Neural crest cell (in vitro differentiated cells): ENCODE measurements at places on chromosomes 16 and 17.

DNA sequence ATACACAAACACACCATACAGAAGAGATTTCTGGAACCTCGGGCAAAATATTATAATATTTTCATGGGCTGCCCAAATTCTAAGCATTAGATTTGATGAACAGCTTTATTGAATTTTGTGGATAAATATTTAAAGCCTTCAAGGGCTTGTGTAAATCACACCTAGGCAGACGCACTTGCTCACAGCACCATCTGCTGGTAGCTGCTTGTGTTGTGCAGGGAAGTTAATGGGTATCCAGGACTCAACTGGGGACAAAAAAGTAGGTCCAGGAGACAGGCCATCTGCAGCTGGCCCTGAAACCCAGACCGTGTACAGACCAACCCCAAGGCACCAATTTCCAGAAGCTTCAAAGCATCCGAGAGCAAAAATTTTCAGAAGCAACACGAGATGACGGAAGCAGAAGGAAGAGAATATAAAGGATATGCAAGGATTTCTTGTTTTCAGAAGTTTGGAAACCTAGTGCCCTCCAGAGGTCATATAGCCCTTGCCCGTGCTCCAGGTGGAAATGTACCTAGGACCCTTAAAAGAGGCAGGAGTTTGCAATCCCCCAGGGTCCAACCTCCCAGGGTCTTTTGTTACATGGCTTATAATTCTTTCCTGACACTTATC lies 140.0 kb downstream of the CHD9NB start:
- DNase-seq: peak; percentile 70

DNA sequence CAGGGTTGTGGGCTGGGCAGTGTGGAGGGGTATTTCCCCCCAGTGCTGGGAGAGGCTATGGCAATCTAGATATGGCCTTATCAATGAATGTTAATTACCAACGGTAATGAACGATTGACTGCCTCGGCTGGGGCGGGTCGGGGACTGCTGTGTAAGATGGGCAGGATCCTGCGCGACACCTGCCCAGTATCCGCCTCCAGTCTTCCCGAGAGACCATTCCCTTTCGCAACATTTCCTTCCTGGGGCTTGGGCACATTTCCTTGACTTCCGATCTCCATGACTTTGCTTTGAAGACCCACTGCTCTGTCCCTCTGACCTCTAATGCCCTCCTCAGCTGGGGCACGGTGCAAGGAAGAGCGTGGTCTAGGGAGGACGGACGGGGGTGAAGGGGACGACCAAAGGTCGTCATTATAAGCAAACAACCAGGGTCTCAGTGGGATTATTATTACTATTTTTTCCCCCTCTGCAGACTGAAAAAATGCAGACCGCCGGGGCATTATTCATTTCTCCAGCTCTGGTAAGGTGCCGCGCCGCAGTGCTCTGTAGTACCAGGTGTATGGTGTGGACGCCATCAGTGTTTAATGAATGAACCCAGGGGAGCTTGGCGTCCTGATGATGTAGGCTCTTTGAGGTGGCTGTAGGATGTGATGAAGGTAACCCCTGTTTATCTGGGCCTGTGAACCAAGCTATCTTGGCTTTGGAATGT lies 506 bp downstream of the ATP5MC1 start:
- no peak for DNase-seq

DNA sequence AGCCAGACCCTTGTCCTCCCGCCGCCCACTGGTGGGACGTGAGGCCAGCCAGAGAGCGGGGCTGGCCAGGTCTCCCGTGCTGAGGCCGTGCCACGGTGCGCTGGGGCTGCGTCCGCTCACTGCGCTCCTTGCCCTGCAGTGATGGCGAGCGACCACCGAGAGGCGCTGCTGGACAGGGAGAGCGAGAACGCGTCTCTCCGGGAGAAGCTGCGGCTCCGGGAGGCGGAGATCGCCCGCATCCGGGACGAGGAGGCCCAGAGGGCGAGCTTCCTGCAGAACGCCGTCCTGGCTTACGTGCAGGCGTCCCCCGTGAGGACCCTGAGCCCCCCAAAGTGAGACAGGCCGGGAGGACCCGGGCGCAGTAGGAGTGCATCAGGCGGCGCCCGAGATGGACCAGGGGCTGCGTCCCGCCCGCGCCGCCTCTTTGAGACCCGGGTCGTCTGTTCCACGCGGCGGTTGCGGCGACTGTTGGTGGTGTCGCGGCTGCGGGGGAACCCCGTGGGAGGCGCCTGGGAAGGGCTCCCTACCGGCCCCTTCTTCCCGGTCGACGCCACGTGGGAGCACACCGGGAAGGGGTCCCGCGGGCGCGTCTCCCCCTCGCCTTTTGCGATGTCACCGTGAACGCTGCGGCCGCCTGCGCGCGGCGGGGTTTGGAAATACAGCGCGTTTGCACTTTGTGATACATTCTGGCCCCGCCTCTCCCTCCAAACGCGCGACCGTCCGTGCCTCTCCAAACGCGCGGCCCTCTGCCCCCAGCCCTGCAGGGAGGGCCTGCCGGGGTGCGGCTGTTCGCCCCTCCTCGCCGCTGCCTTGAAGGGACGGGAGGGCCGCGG lies 792 bp upstream of the RAC3 start:
- DNase-seq: peak; percentile 90

DNA sequence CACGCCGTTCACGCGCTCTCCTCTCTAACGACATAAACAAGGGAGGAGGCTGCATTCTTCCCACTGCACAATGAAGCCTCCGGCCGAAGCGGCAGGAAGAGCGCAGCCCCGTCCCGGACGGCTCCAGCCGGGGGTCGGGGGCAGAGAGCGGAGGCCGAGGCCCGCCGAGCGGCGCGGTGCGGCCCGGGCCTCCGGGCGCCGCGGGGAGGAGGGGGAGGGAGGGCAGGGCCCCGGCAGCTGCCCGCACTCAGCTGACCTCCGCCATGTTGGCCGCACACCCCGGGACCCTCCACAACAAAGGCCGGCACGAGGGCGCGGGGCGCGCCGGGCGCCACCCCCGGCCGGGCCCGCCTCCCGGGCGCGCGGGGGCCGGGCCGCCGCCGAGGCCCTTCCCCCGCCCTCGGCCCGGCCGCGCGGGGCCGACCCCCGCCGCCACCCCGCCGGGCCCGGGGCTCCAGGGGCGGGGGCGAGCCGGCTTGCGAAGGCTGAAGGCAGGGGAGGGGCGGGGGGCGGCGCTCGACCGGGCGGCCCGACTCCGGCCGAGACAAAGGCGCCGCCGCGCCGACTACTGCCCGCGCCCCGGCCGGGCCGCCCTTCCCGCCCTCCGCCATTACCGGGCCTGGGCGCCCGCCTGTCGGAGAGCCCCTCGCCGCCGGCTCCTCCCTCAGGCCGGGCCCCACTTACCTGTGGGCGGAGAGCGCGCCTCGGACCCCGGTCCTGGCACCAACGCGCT lies 527 bp downstream of the SIAH1 start:
- DNase-seq: peak; percentile 50

- no peak for DNase-seq
Observed at GRCh38 chr16:81928271-81928918, 82.9 kb downstream of the SDR42E1 start.

- no peak for DNase-seq
Observed at GRCh38 chr16:79049040-79049439, 551.5 kb downstream of the MAF start.

DNA sequence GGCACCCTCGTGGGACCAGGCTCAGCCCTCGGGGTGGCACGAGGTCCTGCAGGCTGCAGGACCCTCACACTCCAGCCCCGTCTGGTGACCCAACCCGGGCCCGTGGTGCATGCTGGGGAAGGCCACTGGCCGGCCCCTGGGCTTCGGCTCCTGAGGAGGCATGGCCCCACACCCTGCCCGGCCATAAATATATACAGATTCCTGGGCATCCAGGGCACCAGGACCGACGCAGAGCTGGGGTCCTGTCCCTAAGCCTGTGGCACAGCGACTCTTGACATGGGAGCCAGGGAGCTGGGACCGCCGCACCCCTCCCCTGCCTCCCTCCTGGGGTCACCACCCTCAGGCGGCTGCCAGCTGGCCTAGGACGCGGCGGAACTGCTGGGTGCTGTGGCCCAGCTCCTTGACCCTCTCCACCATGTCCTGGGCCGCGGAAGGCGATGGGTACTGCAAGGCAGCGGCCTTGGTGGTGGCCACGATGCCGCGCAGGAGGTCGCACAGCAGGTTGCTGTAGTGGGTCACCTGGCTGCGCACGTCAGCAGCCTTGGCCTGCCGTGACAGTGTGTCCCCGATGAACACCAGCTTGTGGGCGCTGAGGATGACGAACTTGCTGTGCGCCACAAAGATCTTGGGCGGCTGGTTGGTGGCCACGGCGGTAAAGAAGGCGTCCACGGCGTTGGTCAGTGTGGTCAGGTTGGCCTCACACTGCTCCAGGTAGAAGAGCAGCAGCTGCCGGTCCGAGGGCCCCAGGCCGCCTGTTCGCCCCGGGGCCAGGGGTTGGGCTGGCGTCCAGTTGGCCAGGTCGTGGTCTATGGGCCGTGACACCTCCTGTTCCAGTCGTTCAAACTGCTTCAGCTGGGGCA lies 10.6 kb downstream of the CTRB1 start:
- no peak for DNase-seq

DNA sequence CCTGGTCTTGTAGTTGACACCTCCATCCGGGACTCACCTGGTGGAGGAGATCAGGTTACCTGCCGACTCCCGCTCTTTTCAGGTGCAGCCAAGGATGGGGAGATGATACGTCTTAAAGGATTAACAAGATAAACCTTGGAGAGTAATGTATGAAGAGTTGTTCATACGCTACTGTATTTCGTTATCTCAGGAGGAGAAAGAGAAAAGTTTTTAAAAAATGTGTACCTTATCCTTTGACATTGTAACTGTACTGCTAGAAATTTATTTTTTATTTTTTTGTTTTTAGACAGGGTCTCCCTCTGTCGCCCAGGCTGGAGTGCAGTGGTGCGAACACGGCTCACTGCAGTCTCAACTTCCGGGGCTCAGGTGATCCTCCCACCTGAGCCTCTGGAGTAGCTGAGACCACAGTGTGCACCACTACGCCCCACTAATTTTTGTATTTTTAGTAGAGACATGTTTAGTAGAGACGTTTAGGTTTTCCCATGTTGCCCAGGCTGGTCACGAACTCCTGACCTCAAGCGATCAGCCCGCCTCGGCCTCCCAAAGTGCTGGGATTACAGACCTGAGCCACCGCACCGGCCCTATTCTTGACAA lies 764 bp upstream of the SMURF2 start:
- no peak for DNase-seq

DNA sequence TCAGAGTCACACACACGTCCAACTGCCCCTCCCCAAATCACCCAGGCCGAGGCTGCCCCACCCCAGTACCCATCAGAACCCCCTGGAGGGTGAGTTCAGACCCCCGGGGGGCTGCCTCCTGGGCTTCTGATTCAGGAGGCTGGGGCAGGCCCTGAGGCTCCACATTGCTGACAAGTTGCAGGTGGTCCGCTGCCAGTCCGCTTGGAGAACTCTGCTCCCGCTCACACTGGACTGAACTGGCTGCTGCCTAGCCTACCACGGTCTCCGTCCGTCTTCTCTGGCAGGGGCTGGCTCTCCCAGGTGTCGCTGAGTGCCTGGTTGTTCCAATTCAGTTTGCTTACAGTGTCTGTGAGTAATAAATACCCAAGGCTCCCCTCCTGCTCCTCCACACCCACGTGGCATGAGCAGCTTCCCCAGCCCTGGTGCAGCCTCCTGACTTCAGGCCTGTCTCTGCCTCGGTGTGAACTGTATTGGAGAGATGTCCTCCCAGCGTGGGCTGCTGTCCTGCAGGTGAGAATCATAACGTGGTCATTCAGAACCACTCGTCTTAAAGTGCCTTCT lies 163.4 kb downstream of the LAT start:
- DNase-seq: no peak

DNA sequence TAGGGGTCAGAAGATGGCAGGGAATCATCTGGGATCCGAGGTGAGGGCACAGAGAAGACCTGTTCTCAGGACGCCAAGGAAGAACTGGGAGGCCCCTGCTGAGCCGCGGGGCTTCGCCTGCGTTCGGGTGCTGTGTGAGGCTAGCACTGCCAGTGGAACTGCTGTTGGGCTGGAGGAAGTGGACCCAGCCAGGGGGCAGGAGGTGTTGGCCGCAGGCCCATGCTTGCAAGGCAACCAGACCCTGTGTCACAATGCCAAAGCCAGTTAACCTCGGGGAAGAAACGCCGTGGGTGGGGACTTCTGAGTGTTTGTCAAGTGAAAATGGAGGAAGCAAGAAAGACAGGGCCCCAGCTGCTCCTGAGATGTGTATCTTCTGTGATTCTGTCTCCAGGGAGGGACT lies 185.5 kb downstream of the LGALS9B start:
- DNase-seq: no peak

DNA sequence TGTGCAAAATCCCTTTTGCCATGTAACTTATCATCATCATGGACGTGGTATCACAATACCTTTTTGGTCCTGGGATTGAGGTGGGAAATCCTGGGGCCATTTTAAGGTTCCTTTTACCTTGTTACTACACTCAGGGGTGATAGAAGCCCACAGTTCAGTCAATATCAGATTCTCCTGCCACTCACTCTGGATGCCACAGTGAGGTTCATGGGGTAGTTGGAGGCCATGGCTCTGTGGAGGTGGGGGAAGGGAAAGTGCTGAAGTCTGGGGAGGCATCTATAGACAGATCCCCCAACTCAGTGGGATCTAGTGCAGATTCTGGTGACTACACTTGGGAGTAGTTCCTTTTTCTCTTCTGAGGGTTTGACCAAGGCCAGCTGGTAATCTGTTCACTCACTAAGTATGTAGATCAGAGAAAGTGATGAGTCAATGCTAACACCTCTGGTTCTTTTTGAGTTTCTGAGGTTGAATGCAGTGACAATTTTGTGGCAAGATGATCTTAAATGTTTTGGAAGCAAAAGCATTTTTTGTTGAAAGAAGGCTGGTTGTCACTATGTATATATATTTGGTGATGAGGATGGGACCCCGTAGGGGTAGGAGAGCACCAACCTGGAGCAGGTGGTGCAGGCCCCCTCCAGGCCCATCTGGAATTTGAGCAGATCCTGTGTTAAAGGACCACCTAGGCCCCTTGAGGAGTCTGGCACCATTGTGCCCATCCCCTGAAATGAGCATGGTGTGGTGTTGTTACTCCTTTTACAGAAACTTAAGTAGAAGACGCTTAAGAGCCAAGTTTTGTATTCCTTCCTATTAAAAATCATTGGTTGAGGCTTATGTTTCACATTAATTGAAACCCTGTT lies 18.8 kb upstream of the IRF8 start:
- no peak for DNase-seq

DNA sequence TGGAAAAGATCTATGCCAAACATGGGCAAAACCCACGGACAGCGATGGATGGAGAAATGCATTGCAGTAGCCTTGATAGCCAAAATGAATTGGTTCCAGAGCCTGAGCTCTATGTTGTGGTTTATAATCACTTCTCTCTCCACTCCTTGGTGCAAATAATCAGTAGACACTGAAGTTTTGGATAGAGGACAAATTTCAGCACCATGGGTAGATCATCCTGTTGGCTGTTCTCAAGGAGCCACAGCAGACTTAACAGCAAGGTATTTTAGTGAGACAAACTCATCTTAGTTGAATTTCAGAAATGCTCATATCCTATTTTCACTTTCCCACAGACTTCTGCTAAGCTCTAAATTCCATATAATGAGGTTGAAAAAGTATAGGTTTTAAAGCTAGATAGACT lies 88.3 kb upstream of the CCL1 start:
- no peak for DNase-seq

GRCh38 chr17:17034026-17034425 lies 8.2 kb upstream of the MPRIP start:
- no peak for DNase-seq

- DNase-seq: no peak
Observed at GRCh38 chr17:79136596-79136995, 62.0 kb downstream of the ENGASE start.
